Hematopoietic multipotent progenitor cell (in vitro differentiated cells): ENCODE measurements at places on chromosomes 4 and X. TPM values are rescaled to one million over a fixed set of nuclear protein-coding genes. Genes with fewer than 3 reads are reported as not detected.

The XIAP gene
- total RNA-seq = 11.0 TPM

The SSX7 gene
- not detected for total RNA-seq

The STATH gene
- total RNA-seq = not detected

The RCHY1 gene
- total RNA-seq = 17.0 TPM

The ARSD gene
- 69.7 TPM for total RNA-seq

The LRRC66 gene
- not detected for total RNA-seq

The GYPB gene
- total RNA-seq = 0.81 TPM

The FGB gene
- total RNA-seq = under 0.01 TPM

The FAM47A gene
- total RNA-seq = not detected

The MAGEA2 gene
- not detected for total RNA-seq

The POU3F4 gene
- under 0.01 TPM for total RNA-seq

The KCNE5 gene
- total RNA-seq = 1.1 TPM

The ABRAXAS1 gene
- total RNA-seq = 14.5 TPM

The GUCY1A1 gene
- total RNA-seq = 84.0 TPM

The JCHAIN gene
- 5.9 TPM for total RNA-seq

The PARM1 gene
- under 0.01 TPM for total RNA-seq
